Esophagus muscularis mucosa (tissue), 4 donors: ENCODE measurements at places on chromosomes 7 and 10.

DNA sequence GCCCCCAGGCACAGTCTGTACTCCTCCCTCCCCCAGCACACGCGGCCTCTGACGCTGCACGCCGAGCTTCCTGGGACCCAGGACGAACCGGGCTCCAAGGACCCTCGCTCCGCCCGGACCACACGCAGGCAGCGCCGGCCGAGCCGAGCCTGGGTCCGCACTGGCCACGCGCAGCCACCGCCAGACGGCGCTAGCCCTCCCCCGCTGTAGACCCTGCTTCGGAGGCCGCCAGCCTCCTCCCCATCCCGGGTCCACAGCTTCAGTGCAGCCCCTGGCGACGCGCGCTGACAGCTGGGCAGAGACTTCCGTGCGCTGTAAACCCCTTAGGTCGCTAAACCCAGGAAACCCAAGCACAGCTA is 936 bp upstream of the TCERG1L start:
- DNase-seq = no peak

DNA sequence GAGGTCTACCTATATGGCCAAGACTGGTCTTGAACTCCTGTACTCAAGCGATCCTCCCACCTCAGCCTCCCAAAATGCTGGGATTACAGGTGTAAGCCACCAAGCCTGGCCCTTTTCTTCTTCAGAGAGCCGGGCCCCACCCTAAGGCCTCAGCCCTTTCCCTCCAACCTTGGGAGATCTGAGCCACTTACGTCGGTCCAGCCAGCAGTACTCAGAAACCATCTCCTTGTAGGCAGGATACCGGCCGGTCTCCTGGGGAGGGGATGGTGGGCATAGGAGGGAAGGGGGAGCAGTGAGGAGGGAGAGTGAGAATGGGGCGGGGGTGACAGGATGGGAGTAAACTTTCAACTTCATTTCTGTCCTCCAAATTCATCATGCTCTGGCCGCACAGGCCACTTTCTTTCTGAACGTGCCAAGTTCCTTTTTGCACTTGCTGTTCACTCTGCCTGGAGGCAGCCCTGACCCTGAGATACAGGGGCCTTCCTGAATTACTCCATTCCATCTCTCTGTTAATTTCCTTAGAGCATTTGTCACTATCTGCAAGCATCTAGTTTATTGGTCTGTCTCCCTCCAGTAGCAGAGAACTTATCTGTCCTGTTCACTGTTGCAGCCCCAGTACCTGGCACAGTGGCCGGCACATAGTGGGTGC is 10.4 kb downstream of the PDZD7 start:
- no peak for DNase-seq

DNA sequence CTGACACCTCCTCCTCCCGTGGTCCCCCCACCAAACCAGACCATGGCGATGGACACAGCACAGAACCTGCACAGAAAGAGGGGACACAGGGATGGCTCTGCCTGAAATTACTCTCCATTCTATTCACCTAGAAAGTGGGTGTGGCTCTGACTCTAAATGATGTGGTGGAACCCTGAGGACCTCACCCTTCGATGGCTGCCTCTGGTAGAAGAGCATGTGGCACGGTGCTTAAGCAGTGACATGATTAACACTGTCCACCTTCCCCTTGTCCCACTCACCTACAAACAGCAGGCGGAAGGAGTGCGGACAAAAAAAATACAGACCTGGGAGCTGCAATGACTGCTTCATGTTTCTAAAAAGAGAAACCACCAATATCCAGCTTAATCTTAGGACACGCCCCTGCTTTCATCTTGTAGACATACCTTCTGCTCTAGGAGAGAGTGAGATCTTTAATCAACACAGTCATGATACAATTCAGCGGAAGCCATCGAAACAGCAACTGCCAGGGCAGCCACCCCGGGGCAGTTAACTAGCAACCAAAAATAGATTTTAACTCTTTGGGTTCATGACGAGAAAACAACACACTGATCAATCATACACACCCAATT is 11.4 kb downstream of the JCAD start:
- DNase-seq = no peak

DNA sequence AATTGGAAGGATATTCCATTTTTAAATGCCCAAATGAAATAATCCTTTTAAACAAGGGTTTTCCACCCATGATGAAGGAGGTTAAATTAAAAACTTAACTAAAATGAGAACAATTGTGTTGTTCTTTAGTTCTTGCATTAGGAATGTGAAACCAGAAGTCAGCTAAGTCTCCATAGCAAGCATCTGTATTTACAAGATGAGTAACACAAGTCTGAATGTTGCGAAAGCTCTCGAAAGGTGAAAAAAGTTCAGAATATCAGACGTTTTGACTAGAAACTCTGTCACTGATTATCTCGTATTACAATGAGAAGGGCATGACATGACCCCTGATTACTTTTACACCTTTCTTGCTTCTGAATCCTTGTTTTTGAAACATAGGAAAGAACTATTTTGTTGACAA is 149.6 kb downstream of the BICC1 start:
- DNase-seq = no peak

GRCh38 chr7:121576148-121576917 is 180.2 kb upstream of the FAM3C start:
- no peak for DNase-seq

- no peak for DNase-seq
Measured at GRCh38 chr7:118478236-118478635, 253.7 kb downstream of the ANKRD7 start.

DNA sequence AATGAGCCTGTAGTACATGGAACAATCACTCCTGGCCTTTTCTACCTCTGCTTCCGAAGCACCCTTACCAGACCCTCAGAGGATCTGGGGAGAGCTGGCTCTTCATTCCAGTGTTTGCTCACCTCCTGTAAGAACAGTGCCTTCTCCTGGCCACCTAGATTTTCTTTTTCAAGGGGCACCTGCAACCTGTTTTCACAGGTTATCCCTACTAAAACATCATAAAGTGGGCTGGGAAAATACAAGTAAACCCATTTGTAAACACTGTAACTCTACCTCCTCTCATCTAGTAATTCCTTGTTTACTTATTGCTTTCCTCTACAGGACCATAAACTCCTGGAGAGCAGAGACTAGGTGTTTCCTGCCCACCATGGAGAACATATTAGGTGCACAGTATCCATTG is 1.1 kb downstream of the PIK3AP1 start:
- DNase-seq = no peak

GRCh38 chr10:8346861-8347260 is 292.4 kb downstream of the GATA3 start:
- DNase-seq = no peak

- no peak for DNase-seq
Measured at GRCh38 chr7:74462707-74463100, 9.0 kb downstream of the GTF2IRD1 start.

- peak; percentile 96 for DNase-seq
Measured at GRCh38 chr10:3107426-3107961, 40.1 kb downstream of the PFKP start.

GRCh38 chr7:103240806-103241205 is 56.4 kb upstream of the PMPCB start:
- DNase-seq = no peak

DNA sequence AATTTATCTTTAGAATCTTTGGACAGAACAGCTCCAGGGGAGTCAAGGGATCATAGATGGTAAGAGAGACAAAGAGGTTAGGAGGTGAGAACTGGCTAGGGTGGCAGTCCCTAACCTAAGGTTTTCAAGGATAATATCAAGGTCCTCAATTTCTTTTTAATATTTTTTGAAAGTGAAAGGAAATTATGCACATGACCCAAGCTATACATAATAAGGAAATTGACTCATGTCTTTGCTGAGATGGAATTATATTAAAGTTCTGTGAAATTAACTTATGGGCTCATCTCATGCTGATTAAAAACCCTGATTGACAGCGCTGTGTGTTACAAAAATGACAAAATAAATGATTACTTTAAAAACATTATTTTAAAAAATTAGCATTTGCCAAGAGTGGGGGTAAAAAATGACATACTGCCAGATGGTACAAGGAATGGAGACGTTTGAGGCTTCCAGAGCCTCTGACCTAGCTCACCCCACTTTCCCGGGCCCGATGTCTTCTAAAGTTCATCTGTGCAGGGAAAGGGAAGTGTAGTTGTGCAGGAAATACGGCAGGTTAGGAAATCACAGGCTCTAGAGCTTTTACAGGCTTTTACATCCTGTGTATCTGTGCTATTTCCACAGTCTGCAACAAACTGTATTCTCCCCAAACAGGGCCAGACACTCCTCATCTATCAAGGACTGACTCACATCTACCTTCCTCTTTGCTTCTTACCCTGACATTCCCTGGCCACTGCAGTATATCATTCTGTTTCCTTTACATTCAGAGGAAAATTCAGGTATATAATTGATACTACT is 185.6 kb upstream of the PRSS58 start:
- DNase-seq = no peak

DNA sequence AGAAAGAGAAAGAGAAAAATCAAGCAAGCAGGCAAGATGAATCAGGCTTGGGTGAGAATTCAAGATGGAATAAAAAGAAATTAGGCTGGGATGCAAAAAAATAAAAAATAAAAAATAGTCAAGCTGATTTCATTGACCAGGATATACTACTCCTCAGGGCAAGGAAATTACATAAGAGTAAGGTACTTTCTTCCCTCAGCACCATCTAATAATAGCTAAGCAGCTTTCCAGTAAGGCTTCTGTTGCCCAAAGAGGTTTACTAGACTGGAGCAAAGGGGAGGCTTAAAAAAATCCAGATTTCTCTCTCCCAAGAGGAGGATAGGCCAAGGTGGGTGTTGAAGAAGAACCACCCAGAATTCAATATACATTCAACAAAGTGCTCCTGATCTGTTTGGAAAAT is 93.6 kb downstream of the NEURL1 start:
- DNase-seq = no peak

DNA sequence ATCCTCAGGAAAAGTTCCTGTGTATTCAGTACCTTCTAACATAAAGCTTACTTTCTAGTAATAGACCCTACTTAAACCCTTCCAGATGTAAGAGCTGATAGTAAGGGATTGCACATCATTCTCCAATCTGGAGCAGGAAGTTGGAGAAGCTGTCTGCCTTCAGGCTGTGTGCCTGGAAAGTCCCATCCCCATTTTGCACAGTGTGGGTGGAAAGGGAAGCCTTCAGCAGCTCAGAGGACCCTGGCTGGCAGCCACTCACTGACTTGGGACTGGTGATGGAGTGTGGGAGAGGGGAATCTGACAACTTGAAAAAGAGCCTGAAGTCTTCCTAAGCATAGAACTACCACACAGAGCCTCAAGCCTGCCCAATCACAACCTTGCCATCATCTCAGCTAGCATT is 164.1 kb upstream of the ADO start:
- no peak for DNase-seq

- DNase-seq = no peak
Measured at GRCh38 chr7:45642044-45642443, 67.9 kb downstream of the ADCY1 start.

DNA sequence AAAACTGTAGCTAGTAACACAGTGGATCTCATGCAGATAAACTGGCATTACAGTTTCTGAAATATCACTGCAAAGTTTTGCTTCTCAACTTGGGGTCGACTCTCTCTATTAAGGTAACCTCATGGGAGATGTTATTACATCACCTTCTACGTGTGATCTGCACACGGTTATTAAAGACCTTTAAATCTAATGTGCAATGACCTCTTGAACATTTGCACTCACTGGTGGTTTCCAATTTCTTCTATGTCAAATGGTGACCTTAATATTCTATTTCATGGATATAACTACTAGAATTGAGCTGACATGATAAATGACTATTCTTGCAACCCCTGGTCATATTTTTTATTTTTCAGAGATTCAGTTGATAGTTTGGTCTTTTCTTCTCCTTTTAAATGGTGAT is 191.3 kb downstream of the PPP1R3A start:
- no peak for DNase-seq

- peak; percentile 47 for DNase-seq
Measured at GRCh38 chr10:62554632-62555199, 180.5 kb downstream of the ZNF365 start.

DNA sequence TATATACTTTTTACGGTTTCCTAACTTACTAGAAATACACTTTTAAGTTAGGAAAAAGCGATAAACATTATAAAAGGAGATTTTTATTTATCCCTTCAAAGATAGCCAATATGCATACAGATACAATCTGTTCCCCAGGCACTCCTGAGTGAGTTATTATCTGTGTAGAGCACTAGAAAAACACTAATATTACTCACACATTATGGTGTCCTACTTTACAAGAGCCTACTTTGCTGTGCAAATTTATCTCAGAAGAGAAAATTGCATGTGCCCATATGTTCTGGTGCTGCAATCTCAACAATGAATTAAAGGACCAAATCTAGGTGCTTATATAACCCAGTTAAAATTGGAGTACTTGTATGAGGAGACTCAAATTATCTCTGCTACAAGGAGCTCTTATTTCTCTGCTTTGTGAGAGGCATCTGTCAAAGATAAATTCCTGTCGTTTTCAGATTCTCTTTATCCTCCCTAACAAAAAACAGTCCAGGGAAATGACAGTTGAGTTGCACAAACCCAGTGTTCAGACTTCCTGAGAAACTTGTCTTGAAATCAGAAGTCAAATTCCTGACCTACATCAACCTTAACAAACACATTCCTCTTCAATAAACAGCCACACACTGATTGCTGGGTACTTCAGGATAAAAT is 28.9 kb downstream of the CPA1 start:
- DNase-seq = no peak

DNA sequence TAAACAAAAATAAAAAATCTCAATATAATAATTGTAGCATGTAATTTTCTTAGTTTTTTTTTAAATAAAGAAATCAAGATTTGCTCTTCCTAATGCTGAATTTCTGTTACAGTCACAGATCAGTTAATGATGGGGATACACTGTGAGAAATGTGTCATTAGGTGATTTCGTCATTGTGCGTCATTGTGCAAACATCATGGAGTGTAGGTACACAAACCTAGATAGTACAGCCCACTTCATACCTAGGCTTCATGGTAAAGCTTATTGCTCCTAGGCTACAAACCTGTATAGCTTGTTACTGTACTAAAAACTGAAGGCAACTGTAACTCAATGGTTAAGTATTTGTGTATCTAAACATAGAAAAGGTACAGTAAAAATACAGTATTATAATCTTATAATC is 74.4 kb upstream of the LSM8 start:
- no peak for DNase-seq

- DNase-seq = no peak
Measured at GRCh38 chr7:50356212-50356944, 51.9 kb downstream of the IKZF1 start.

DNA sequence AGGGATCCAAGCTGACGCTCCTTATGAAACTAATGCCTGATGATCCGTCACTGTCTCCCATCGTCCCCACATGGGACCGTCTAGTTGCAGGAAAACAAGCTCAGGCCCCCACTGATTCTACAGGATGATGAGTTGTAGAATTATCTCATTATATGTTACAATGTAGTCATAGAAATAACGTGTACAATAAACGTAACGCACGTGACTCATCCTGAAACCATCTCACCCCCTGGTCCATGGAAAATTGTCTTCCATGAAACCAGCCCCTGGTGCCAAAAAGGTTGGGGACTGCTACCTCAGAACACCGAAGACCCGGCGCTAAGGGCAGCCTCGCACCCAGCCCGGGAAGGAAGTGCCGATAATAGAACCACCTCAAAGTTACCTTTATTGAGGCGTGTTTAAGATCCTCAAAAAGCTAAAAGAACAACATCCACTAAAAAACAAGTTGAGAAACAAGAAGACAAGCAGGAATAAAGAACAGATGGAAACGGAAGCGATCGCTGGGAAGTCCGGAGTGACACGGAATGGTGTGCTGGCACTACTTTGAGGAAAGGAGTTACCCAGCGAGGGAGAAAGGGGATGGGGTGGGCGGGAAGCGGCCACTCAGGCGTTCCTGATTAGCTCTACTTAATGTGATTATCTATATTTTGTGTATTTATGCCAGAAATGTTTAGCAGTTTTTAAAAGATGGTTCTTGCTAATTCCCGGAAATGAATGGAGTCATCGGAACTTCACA is 50.1 kb upstream of the PRKAR1B start:
- DNase-seq = no peak
